ENCODE measurements at places on chromosomes 1 and 21. TPM values are rescaled to one million over a fixed set of nuclear protein-coding genes. Genes with fewer than 3 reads are reported as not detected.

DNA sequence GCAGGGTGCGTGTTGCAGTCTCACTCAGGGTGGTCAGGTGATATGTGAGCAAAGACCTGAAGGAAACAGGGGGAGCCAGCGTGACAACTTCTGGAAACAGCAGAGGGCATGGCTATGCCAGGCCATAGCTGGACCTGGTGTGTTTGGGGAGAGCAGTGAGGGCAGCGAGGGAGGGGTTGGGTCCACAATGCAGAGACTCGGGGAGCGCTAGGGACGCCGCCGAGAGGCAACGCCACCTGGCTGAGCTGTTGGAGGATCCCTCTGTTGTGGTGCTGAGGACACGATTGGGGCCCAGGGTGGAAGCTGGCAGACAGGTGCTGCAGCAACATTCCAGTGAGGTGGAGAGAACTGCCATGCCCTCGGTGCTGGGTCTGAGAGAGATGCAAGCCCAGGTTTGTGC is 26.6 kb upstream of the LSS start:
- DNase-seq = no peak

GRCh38 chr1:203675596-203676347 is 49.1 kb downstream of the ATP2B4 start:
- peak; percentile 45 for DNase-seq

GRCh38 chr1:224185208-224185607 is 2.2 kb downstream of the DEGS1 start:
- no peak for DNase-seq

CCDC185 gene
- not detected for total RNA-seq

TEKT2 gene
- not detected for total RNA-seq

DNA sequence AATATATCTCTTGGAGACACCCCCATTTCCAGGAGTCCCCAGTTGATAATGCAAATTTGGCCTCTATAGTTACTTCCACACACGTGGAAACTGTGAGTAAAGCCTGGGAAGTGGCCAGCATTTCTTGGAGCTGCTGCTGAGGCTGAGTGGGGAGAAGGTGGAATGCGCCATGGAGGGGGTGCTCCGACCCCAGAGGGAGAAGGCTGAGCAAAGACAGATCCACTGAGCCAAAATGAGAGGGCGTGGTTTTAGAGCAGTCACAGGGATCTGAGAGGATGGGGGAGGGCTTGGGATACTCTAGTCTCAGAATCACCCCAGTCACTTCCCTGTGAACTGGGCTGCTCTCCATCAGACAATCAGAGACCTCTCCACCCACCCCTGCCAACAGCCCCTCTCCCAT is 38.7 kb downstream of the TRIM62 start:
- DNase-seq = no peak

DNA sequence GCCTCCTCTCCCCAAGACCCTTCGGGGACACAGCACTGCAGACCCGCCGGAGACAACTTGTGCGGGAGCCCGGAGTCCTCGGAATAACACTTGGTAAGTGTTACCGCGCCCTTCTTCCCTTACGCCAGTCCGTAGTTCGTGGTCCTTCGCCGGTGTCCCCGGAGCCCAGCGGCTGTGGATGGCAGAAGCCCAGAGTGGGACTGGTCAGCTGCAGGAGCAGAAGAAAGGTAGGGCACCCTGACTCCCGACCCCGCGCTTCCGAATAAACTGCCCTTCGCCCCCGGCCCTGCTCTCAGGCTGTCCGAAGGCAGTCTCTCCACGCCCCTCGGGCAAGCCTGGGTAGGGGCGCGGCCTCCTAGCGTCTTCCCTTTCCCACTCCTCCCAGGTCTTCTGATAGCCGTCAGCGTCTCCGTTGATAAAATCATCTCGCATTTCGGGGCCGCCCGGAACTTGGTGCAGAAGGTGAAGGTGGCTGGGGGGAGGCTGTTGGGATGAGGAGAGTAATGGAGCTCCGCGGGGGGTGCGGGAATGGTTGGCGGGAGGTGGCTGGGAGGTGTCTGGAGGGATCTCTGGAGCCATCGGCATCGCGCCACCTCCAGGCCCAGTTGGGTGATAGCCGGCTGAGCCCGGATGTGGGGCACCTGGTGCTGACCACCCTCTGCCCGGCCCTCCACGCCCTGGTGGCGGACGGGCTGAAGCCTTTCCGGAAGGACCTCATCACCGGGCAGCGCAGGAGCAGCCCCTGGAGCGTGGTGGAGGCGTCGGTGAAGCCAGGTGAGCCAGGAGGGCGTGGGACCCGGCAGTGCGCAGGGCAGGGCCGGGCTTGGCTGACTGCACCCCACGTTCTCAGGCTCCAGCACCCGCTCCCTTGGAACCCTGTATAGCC is 4.3 kb downstream of the RUSC1 start:
- peak; percentile 42 for DNase-seq

PLPPR4 gene
- total RNA-seq = not detected

- DNase-seq = no peak
Observed at GRCh38 chr1:166971252-166971651, 4.1 kb downstream of the ILDR2 start.

DNA sequence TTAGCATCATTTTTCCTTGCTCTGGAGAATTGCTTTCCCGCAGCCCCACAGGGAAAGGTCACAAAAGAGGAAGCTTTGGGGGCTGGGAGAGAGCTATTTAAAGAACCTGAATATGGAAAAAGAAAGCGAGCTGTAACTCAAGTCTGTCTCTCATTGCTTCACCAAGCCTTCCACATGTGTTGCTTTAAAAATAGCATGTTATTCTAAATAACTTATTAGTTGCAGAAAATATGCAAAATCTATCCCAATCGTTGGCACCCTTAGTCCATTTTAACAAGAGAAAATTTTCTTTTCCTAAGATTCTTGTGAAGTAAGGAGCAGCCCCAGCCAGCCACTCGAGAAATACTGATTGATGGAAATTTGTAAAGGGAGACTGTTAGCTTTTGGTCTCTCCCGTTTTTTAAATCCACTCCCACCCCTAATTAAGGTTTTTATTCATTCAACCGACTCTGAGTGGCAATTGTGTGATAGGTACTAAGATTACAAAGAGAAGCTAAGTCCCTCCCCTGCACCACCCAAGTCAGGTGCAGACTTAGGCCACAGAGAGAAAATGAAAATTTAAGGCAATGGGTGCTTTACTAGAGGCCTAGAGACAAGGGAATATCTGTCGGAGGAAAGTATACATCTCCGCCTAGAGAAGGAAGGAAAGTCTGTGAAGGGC is 802 bp downstream of the CYP4X1 start:
- no peak for DNase-seq

SELL gene
- 192 TPM for total RNA-seq

TSPEAR gene
- not detected for total RNA-seq

NECTIN4 gene
- total RNA-seq = not detected

KIF26B gene
- total RNA-seq = 0.08 TPM

TFF2 gene
- total RNA-seq = not detected

DNA sequence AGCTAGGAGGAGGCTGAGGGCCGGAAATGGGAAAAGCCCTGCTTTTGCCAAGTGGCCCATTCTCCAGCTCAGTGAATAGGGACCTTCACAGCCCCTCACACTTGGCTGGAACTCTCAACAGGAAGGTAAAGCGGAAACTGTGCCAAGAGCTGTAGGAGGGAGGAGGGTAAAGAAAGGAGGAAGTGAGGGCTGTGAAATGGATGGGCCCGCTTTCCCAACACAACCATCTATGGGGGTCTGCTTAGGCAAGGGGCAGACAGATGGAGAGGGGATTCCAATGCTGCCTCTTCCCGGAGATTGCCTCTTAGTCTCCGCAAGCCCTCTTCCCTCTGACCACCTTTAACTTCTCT is 5.2 kb downstream of the INKA2 start:
- DNase-seq = no peak

GRCh38 chr1:227343206-227343605 is 24.9 kb upstream of the CDC42BPA start:
- no peak for DNase-seq

DNA sequence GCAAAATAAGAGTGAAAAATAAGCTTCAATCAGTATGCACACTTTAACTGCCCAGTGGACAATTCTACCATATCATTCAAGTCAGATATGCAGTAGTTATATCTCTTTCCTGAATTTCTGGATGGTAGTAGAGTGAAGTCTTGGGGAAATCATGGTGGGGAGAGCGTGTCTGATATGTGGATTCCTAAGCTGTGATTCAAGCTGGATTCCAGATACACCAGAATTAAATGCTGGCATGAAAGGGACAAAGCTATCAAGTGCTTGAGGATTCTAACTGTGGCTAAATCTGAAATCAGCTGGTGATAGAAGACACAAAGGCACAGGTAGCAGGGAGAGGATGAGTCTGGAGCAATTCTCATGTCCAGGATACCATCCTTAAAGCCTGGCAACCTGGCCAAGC is 323.5 kb downstream of the DUSP10 start:
- no peak for DNase-seq

GRCh38 chr1:116329524-116330341 is 43.3 kb upstream of the ATP1A1 start:
- no peak for DNase-seq

PTPRF gene
- 0.61 TPM for total RNA-seq

All from activated CD8-positive, alpha-beta T cell treated with anti-CD3 and anti-CD28 coated beads, Interleukin-2, amount 10 ng/mL, durations not matched to agents 7 days and 5 days (primary cell).